AG10803 (cell line): ENCODE measurements at places on chromosomes 13 and 19.

DNA sequence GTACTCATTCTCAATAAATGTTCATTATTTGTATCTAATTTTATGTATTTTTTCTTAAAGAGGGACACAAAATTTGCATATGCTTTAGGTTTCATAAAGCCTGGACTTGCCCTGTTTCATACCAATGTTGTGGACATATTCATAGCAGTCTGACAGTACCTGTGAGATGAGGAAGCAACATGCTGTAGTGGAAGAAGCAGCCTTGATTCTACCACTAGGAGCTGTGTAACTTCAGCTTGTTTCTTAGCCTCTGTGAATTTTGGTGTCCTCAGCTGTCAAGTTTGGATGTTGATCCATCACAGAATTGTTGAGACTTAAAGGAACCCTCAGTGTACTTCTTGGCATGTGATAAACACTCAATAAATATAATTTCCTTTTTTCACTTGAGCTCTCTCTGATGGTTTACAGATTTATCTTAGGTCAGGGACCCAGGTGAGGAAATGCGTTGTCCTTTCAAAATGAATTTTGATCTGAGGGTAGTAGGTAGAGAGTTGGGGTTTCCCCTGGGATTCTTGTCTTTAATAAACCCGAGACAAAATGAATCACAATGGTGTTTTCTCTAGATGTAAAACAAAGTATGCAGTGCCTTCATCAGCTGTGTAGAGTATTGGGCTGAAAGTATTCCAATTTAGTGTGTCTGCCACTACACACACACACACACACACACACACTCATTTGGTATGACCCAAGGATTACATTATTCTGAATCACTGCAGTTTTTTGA is 152.1 kb downstream of the KCNRG start:
- peak; percentile 22 for DNase-seq

DNA sequence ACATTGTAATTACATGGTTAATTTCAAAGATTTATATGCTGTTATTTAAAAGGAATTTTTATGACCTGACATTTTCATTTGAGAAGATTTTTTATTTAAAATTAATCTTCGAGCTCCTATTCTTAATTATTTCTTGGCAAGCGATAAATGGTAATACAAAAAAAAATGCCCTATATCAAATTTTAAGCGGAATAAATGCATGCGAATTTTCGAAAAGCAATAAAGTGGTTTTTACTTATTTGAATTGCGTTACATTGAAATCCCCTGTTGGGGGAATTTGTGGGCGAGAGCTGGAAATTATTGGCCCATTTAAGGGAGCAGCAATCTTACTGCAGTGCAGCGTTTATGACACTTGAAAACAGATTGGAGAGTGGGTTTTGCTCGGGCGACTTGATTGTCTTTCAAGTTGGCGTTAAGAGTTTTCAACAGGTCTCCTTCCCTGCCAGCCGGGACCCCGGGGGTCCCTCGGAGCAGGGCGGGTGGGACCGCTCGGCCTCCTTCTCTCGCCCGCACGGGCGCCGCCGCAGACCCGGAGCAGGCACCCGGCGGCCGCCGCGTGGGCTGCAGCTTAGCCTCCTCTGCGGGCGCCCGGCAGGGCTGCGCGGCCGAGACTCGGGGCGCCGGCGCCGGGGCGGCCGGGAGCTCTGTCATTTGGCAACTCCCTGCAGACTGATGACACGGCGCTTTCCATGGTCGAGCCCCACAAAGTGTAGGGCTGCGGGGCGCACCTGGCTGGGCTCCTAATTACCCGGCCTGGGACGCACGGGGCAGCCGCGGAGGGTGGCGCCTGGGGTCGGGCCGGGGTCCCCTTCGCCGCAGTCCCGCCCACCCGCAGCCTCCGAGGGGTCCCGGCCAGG is 255.1 kb upstream of the SOX21 start:
- no peak for DNase-seq

- no peak for DNase-seq
These were observed 274.3 kb downstream of the MZT1 start for GRCh38 chr13:72453161-72453560.

DNA sequence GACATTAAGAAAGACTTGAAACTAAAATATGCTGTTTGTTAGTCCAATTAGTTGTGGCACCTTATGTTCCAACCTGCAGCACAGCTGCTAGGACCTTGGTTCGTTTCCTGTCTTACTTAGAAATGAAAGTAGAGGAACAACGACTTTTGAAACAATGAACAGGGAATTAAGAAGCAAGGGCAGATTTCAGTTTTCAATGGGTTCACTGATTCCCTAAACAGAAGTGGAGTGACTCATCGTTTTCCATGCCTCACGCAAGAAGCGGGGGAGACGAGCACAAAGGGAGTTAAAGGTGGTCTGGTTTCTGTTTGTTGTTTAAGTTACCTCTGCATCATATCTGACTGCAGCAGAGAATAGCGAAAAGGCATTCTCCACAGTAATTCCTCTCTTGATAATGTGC is 44.8 kb downstream of the PHF11 start:
- no peak for DNase-seq

DNA sequence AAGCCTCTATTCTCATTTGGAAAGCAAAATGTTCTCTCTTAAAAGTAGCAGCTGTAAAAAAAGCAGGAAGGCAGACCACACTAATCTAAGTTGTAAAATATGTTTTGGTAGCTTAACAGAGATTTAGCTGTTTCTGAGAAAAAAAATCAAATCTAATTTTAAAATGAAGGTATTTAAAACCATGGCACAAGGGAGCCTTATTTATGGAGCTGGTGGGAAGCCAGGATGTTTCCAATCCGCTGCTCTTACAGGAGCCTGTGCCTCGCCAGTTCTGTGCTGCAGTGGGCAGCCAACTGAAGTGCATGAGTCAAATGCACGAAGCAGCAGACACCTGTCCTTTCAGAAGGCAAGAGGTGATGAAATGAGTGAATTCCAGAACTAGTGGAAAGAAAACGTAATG is 28.2 kb downstream of the GPC6 start:
- no peak for DNase-seq

GRCh38 chr13:41188584-41188983 is 5.8 kb downstream of the KBTBD7 start:
- DNase-seq = no peak

DNA sequence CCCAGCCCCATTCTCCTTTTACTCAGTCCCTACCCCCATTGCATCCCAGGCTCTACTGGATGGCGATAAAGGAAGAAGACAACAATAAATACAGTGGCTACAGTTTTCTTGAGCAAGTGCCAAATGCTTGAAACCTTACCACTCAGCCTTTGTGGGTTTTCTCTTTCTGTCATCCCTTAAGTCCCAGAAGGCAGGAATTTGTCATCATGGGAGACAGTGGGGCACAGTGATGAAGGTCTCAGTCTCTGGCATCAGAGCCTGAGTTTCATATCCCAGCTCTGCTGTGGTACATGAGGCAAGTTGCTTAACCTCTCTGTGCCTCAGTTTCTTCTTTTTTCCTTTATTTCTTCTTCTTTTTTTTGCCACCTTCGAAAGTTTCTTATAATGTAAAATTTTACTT is 5.1 kb upstream of the COMP start:
- DNase-seq = no peak

DNA sequence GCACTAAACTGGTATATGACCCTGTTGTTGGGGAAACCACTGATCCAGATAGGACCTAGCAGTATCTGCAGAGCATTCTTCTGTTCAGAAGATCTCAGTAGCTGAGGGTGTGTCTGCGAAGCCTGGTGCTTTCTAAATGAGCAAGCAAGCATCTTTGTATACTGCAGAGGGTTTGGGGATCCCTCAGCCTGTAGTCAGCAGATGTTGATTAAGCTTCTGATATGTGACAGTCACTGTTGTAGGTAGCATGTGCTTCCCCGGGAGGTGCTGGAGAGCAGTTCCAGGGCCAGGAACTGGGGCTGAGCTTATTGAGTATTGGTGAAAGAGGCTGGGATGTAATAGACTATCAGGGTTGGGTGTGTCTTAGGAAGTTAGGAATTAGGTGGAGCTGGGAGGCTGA is 1.5 kb downstream of the SCAF1 start:
- DNase-seq = no peak

DNA sequence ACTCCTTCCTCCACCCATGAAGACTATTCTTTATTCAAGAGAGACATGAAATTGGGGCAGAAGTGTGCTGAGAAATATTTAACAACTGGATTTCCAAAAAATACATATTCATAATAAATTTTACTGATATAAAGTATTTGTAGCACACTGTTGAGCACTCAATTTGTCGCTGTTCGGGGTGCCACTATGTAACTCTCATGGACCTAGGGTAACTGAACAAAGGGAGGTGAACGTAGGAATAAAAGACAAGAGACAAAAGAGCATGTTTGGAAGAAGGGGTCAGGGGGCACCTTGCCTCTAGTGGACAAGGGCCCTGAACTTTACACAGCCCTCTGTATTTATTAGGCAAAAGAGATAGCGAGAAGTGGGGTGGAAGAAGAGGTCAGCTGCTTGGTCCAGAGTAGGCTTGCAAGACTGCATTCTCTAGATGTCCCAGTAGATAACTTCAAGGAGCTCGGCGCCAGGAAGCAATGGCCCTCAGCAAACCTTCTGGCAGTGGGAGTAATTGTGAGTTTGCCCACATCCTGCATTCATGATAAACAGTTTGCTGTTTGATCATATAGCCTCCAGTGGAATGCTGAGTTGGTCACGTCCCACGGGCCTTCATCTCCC is 4.5 kb upstream of the ZNF175 start:
- DNase-seq = no peak

DNA sequence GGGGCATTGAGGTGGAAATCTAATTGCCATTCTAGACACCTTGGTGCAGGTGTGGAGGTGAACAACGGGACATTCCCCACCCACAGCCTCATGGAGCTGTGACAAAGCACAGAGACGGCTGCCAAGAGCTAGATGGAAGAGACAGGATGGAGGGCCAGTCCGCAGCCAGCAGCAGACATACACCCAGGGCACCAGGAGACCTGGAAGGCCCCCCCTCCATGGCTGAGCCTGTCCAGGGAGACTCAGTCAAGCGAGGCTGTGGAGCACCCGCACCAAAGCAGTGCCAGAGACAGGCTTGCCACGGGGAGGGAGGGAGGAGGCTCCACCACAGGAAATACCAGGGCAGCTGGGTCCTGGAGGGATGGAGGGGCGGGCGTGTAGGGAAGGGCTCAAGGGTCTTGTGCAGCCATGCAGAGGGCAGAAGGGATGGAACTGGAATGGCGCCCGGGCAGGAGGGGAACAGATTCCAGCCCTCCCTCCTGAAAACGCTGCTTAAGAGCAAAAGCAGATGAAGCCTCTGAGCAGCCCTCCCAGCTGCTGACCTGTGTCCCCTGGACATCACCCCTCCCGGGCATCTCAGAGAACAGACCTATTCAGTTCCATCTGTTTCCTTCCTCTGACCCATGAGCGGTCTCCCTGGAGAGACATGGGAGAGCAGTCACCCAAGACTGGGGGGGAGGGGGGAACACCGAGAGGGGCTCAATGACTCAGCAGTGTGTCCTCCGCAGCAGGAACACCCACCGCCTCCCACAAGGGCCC is 14.4 kb downstream of the EPS15L1 start:
- DNase-seq = peak; percentile 46

GRCh38 chr13:29162638-29163235 is 342.6 kb downstream of the MTUS2 start:
- peak; percentile 61 for DNase-seq

DNA sequence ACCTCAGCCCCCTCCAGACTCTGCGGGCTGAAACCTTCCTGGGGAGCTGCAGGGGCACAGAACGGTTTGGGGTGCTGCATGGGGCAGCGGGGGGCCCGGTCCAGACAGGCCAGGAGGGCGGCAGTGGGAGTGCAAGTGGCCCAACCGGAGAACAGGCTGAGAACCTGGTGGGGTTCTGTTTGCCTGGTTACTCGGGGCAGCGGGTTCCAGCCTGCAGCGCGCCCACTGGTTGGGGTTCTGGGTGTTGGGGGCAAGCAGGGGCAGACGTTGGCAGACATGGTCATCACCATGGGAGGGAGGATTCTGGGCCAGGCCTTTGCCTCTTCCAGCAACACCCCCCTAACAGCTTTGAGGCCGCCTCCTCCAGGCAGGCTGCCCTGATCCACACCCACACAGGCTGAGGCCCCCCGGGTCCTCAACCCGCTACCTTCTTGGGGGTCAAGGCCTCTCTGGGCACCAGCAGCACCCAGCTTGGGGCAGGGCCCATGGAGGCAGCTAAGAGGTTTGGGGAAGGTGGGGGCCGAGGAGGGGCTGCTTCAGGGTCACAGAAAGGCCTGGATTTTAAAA is at the start of gene PRR22:
Gene PRR22 (minus strand): TSS at position 166 of the 567 bp plus-strand sequence. CDS start 86 bp downstream, at position 80.
- no peak for DNase-seq
